Psoas muscle (tissue), 8 donors: ENCODE measurements at places on chromosomes 12 and 14. TPM values are rescaled to one million over a fixed set of nuclear protein-coding genes. Genes with fewer than 3 reads are reported as not detected.

DNA sequence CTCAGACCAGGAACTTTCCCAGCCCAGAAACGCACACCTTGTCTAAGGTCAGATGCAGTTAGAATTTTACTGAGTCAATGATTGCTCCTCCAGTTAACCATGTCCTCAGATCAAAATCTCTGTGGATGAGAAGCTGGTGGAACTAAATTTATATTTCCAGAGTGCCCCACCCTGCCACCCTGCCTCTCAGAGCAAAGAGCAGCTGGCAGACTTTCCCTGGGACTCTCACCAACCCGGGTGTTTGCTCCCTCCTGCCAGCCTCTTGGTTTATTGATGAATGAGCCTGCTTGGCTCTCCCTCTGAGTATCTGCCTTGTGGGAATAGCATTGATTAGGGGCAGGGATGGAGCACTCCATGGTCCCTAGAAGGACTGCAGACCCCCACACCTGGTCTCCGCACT is 5.9 kb upstream of the KRT1 start:
- no peak for DNase-seq
- H3K27me3 ChIP-seq: peaks cover 33% of the 10 kb centered on the region
- no peaks in the 10 kb centered on the region for H3K4me1 ChIP-seq
- H3K36me3 ChIP-seq: no peaks in the 10 kb centered on the region

- H3K4me1 ChIP-seq: peaks cover 24% of the 10 kb centered on the region
- H3K4me3 ChIP-seq: no peak overlapping the region
- H3K36me3 ChIP-seq: peaks cover 77% of the 10 kb centered on the region
- no peaks in the 10 kb centered on the region for H3K27me3 ChIP-seq
Measured at GRCh38 chr12:113266106-113266895, 45.0 kb downstream of the TPCN1 start.

Gene NEUROD4
- total RNA-seq: not detected

- H3K4me3 ChIP-seq: peak overlapping the region; percentile 30
- H3K4me1 ChIP-seq: peaks cover 39% of the 10 kb centered on the region
- peak overlapping the region; percentile 69 for H3K27ac ChIP-seq
- peak; percentile 87 for DNase-seq
- H3K27me3 ChIP-seq: no peaks in the 10 kb centered on the region
- no peaks in the 10 kb centered on the region for H3K36me3 ChIP-seq
Measured at GRCh38 chr14:104681689-104682074, 7.7 kb upstream of the INF2 start.

DNA sequence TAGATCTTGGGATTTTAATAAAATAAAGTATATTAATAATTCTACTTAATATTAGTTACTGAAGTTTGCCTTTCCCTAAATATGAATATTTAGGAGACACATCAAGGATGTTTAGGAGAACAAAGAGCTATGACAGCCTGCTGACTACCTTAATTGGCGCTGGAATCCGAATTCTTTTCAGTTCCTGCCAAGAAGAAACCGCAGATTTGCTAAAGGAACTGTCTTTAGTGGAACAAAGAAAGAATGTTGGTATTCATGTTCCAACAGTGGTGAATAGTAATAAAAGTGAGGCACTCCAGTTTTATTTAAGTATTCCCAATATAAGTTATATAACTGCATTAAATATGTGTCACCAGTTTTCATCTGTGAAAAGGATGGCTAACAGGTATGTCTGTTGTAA is 54.5 kb downstream of the MIS18BP1 start:
- DNase-seq: no peak
- peaks cover 35% of the 10 kb centered on the region for H3K36me3 ChIP-seq
- no peak overlapping the region for H3K27ac ChIP-seq
- H3K4me1 ChIP-seq: no peaks in the 10 kb centered on the region
- H3K27me3 ChIP-seq: no peaks in the 10 kb centered on the region

Gene TMEM119
- 2.6 TPM for total RNA-seq

DNA sequence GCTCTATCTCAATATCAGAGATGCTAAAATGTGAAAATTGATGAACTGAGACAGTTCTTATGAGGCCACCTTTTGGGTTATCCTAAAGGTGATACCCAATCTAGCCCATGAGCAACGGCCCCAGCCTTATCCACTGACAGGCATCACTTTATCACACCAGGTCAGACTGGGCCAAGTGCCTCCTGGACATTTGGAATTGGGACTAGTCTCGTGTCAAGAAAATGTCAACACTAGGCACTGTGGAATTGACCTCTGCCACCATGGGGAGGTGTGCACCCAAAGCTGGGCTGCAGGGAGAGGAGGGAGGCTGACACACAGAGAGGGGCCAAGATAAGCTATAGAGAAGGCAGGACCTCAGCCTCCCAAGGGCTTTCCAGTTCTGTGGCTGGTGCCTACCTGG is 78.5 kb upstream of the ZFP36L1 start:
- H3K4me3 ChIP-seq: no peak overlapping the region
- H3K4me1 ChIP-seq: no peaks in the 10 kb centered on the region
- DNase-seq: no peak
- no peak overlapping the region for H3K27ac ChIP-seq
- no peaks in the 10 kb centered on the region for H3K36me3 ChIP-seq

Gene NXPH4
- 0.58 TPM for total RNA-seq

DNA sequence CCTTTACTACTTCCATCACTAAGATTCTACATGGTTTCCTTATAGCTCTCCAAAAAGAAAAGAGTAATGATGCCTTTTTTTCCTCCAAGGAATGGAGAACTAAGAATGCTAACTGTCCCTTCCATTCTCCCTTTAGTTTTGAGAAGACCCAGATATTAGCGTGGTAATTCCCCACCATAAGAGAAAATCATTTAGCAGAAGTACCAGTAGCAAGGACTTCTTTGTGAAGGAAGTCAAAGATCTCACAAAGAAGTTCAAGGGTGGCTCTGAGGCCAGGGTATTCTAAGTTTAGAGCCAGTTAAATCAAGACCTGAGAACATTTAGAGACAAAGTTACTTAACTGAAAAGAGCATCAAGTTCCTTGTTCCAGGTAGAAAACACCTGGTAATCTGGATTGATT is 7.3 kb downstream of the USP15 start:
- H3K36me3 ChIP-seq: no peaks in the 10 kb centered on the region
- no peak overlapping the region for H3K4me3 ChIP-seq
- no peaks in the 10 kb centered on the region for H3K27me3 ChIP-seq
- H3K4me1 ChIP-seq: peaks cover 96% of the 10 kb centered on the region
- H3K27ac ChIP-seq: no peak overlapping the region

DNA sequence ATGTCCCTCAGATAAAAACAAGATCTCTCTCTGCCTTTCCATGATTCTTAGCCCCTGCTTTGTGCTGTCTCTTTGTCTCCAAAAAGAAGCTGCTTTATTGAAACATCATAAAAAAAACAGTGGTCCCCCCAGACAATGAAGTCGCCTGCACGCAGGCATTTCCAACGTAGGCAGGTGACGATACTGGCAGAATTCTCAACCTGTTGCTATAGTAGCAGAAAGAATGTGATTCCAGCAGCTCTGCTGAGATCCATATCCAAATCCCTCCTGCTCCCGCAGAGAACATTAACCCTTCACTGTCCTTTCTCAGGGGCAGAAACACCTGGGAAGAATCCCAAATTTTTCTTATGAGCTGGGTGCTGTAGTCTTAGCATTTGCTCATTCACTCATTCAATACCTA is 84.8 kb downstream of the STON2 start:
- peaks cover 4% of the 10 kb centered on the region for H3K4me1 ChIP-seq
- H3K27ac ChIP-seq: no peak overlapping the region
- no peaks in the 10 kb centered on the region for H3K27me3 ChIP-seq
- DNase-seq: no peak

- no peak for DNase-seq
- no peaks in the 10 kb centered on the region for H3K36me3 ChIP-seq
- peaks cover 31% of the 10 kb centered on the region for H3K4me1 ChIP-seq
- no peak overlapping the region for H3K27ac ChIP-seq
- no peak overlapping the region for H3K4me3 ChIP-seq
Measured at GRCh38 chr12:120865098-120865497, 39.1 kb downstream of the SPPL3 start.

- no peaks in the 10 kb centered on the region for H3K27me3 ChIP-seq
- H3K4me1 ChIP-seq: peaks cover 89% of the 10 kb centered on the region
- peak overlapping the region; percentile 45 for H3K4me3 ChIP-seq
- peak overlapping the region; percentile 95 for H3K27ac ChIP-seq
Measured at GRCh38 chr12:113232840-113233585, 11.7 kb downstream of the TPCN1 start.

- no peaks in the 10 kb centered on the region for H3K27me3 ChIP-seq
- no peak for DNase-seq
- H3K27ac ChIP-seq: no peak overlapping the region
- no peak overlapping the region for H3K4me3 ChIP-seq
Measured at GRCh38 chr12:124496584-124496983, 70.8 kb downstream of the NCOR2 start.

GRCh38 chr12:94186278-94187241 is 38.2 kb downstream of the PLXNC1 start:
- no peak overlapping the region for H3K27ac ChIP-seq
- no peak overlapping the region for H3K4me3 ChIP-seq
- peaks cover 7% of the 10 kb centered on the region for H3K27me3 ChIP-seq
- no peaks in the 10 kb centered on the region for H3K36me3 ChIP-seq

GRCh38 chr12:79665212-79665887 is 25.4 kb downstream of the PAWR start:
- H3K27me3 ChIP-seq: no peaks in the 10 kb centered on the region
- DNase-seq: no peak
- H3K4me3 ChIP-seq: no peak overlapping the region
- no peaks in the 10 kb centered on the region for H3K4me1 ChIP-seq
- H3K27ac ChIP-seq: no peak overlapping the region

DNA sequence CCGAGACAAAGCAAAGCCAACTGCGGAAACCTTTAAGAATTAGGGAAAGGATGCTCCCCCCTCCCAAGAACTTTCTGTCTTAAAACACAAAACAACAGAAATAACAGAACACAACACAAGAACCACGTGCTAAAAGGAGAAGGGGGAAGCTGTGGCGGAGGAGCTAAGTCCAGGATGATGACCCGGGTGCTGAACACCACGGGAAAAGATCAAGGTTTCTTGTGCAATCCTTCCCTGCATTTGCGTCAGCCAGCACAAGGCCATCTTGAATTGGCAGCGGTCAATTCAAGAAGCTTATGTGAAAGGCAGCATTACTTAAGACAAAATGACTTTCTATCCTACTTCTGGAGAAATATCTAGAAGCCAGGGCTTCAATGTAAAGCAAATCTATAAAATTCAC is 11.0 kb upstream of the CREBL2 start:
- H3K4me3 ChIP-seq: no peak overlapping the region
- no peaks in the 10 kb centered on the region for H3K27me3 ChIP-seq
- no peaks in the 10 kb centered on the region for H3K36me3 ChIP-seq
- no peaks in the 10 kb centered on the region for H3K4me1 ChIP-seq
- no peak for DNase-seq
- no peak overlapping the region for H3K27ac ChIP-seq

DNA sequence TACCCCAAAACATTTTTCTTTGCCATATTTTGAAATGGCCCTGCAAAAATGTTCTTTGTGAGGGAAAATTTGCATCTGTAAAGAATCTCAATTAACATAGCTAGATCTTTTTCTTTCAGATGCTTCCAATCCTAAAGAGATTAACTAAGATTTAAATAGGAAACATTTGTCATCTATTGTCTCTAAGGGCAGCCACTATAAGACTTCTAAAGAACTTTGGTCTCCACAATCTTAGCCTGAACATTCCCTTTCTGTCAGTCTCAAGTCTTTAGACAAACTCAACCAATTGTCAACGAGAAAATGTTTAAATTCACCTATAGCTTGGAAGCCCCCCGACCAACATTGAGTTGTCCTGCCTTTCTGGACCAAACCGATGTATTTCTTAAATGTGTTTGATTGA is 71.1 kb upstream of the RASSF8 start:
- no peaks in the 10 kb centered on the region for H3K36me3 ChIP-seq
- no peaks in the 10 kb centered on the region for H3K27me3 ChIP-seq
- no peak overlapping the region for H3K27ac ChIP-seq
- no peak overlapping the region for H3K4me3 ChIP-seq

- H3K4me1 ChIP-seq: no peaks in the 10 kb centered on the region
- H3K4me3 ChIP-seq: no peak overlapping the region
- DNase-seq: no peak
- no peak overlapping the region for H3K27ac ChIP-seq
Measured at GRCh38 chr14:24839617-24840203, 205.7 kb upstream of the GZMB start.

GRCh38 chr12:90327793-90328743 is 619.4 kb upstream of the ATP2B1 start:
- no peak overlapping the region for H3K27ac ChIP-seq
- no peak for DNase-seq
- no peaks in the 10 kb centered on the region for H3K27me3 ChIP-seq
- no peak overlapping the region for H3K4me3 ChIP-seq
- no peaks in the 10 kb centered on the region for H3K36me3 ChIP-seq

- H3K4me1 ChIP-seq: no peaks in the 10 kb centered on the region
- H3K27me3 ChIP-seq: no peaks in the 10 kb centered on the region
- no peak overlapping the region for H3K27ac ChIP-seq
Measured at GRCh38 chr12:76898442-76898841, 19.6 kb upstream of the CSRP2 start.

GRCh38 chr12:132827763-132828703 is 636 bp downstream of the GOLGA3 start:
- peak overlapping the region; percentile 96 for H3K4me3 ChIP-seq
- H3K4me1 ChIP-seq: peaks cover 15% of the 10 kb centered on the region
- peaks cover 24% of the 10 kb centered on the region for H3K36me3 ChIP-seq
- H3K27ac ChIP-seq: peak overlapping the region; percentile 99
- H3K27me3 ChIP-seq: no peaks in the 10 kb centered on the region

GRCh38 chr12:27293463-27293862 is 39.2 kb upstream of the BMAL2 start:
- H3K27ac ChIP-seq: no peak overlapping the region
- DNase-seq: no peak
- no peaks in the 10 kb centered on the region for H3K27me3 ChIP-seq
- H3K36me3 ChIP-seq: peaks cover 4% of the 10 kb centered on the region
- no peak overlapping the region for H3K4me3 ChIP-seq

DNA sequence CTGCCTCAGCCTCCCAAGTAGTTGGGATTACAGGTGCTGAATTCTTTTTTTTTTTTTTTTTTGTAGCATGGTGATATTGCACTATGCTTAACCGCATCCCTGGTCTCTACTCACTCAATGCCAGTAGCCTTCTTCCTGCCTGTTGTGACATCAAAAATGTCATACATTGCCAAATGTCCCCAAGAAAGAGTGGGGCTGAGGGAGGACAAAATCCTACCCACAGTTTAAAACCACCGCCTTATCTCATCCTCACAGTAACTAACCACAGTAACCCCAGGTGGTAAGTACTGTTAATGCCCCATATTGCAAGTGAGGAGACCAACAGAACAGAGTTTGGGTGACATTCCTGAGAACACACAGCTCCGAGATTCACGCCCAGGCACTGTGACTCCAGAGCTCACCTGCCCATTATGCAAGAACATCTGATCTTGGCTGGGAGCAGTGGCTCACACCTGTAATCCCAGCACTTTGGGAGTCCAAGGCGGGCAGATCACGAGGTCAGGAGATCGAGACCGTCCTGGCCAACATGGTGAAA is 19.6 kb downstream of the MORN3 start:
- H3K36me3 ChIP-seq: no peaks in the 10 kb centered on the region
- DNase-seq: no peak
- no peaks in the 10 kb centered on the region for H3K27me3 ChIP-seq
- H3K4me1 ChIP-seq: no peaks in the 10 kb centered on the region
- no peak overlapping the region for H3K27ac ChIP-seq
